Activated CD8-positive, alpha-beta T cell treated with anti-CD3 and anti-CD28 coated beads for 36 hours (primary cell): ENCODE measurements at places on chromosomes 11 and 22. TPM values are rescaled to one million over a fixed set of nuclear protein-coding genes. Genes with fewer than 3 reads are reported as not detected.

OR8D1 gene
- total RNA-seq = not detected

TIGD3 gene
- total RNA-seq = 1.4 TPM

OR2AG2 gene
- 0.45 TPM for total RNA-seq

IL18 gene
- total RNA-seq = not detected

FOLR1 gene
- total RNA-seq = not detected

CLCF1 gene
- 0.81 TPM for total RNA-seq

KRTAP5-2 gene
- not detected for total RNA-seq

HBE1 gene
- not detected for total RNA-seq

DNA sequence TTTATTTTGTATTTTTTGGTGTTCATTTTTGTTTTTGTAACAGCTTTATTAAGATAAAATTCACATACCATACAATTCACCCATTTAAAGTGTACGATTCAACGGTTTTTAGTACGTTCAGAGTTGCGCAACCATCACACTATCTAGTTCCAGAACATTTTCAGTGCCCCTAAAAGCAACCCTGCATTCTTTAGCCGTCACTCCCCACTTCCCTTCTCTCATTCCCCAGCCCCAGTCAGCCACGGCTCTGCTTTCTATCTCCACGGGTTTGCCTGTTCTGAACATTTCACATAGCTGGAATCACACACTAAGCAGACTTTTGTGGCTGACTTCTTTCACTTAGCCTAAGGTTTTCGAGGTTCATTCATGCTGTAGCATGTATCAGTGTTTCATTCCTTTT, 9.6 kb upstream of the KCNQ1OT1 start:
- H3K27me3 ChIP-seq = no peaks in the 10 kb centered on the region
- H3K27ac ChIP-seq = no peak overlapping the region
- H3K36me3 ChIP-seq = peaks cover 12% of the 10 kb centered on the region
- no peak overlapping the region for H3K4me3 ChIP-seq

GRCh38 chr11:6601041-6601461, 2.4 kb downstream of the RRP8 start:
- peaks cover 39% of the 10 kb centered on the region for H3K4me1 ChIP-seq
- H3K36me3 ChIP-seq = peaks cover 35% of the 10 kb centered on the region
- no peaks in the 10 kb centered on the region for H3K27me3 ChIP-seq
- no peak overlapping the region for H3K4me3 ChIP-seq

GRCh38 chr11:10641912-10642697, 51.5 kb downstream of the IRAG1 start:
- H3K27ac ChIP-seq = no peak overlapping the region
- no peak for DNase-seq
- no peak overlapping the region for H3K4me3 ChIP-seq
- no peaks in the 10 kb centered on the region for H3K4me1 ChIP-seq
- H3K36me3 ChIP-seq = no peaks in the 10 kb centered on the region
- H3K27me3 ChIP-seq = no peaks in the 10 kb centered on the region

DNA sequence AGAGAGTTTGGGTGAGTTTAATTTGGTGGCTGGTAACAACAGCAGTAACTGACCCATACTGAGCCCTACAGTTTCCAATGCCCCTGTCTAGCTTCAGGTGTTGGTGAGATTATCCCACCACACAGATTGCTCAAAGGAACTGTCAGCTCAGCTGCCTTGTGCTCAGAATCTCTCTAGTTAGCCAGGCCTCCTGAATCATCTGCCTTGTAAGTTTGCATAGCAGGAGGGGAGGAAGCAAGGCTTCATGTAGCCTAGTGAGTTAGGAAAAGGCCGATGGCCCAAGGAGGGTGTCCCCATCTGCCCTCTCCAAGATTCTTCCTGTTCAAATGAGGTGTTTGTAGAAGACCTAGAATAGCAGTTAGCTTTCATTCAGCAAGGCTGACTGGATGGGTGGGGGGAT, 74.3 kb downstream of the MICAL2 start:
- H3K4me1 ChIP-seq = peaks cover 29% of the 10 kb centered on the region
- no peak for DNase-seq
- no peak overlapping the region for H3K27ac ChIP-seq
- no peak overlapping the region for H3K4me3 ChIP-seq
- no peaks in the 10 kb centered on the region for H3K27me3 ChIP-seq
- peaks cover 9% of the 10 kb centered on the region for H3K36me3 ChIP-seq

GRCh38 chr22:19214078-19214473, 35.5 kb upstream of the SLC25A1 start:
- no peak overlapping the region for H3K4me3 ChIP-seq
- no peaks in the 10 kb centered on the region for H3K36me3 ChIP-seq
- H3K27ac ChIP-seq = no peak overlapping the region
- peaks cover 9% of the 10 kb centered on the region for H3K27me3 ChIP-seq

DNA sequence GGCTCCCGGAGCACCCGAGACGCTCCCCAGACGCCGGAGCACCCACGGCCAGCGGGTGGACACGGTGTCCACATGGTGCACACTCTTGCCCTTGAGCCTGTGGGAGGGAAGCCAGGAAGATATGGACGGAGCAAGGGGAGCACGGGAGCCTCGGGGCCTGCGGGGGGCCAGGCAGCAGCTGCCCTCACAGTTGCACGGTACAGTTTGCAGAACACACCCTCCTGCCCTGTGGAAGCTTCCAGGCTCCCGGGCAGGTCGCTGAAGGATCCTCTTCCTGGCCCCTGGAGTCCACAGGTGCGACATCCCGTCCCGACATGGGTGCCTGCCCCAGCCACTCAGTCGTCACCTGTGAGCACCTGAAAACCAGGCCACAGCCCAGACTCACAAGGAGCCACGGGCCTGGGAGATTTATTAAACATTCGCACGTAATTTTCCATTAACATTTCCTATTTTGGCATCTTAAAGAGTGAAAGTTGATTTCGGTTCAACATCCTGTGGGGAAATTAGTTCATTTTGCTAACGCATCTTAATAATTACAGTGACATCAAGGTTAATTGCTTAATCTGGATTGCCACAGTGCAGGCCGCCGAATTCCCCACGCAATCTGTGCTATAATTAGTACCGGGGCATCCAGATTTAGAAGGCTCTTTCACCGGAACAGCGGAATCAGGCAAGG, 253.3 kb downstream of the BRD1 start:
- DNase-seq = no peak
- no peak overlapping the region for H3K27ac ChIP-seq
- H3K4me3 ChIP-seq = no peak overlapping the region
- H3K4me1 ChIP-seq = no peaks in the 10 kb centered on the region
- no peaks in the 10 kb centered on the region for H3K27me3 ChIP-seq
- H3K36me3 ChIP-seq = peaks cover 4% of the 10 kb centered on the region

DNA sequence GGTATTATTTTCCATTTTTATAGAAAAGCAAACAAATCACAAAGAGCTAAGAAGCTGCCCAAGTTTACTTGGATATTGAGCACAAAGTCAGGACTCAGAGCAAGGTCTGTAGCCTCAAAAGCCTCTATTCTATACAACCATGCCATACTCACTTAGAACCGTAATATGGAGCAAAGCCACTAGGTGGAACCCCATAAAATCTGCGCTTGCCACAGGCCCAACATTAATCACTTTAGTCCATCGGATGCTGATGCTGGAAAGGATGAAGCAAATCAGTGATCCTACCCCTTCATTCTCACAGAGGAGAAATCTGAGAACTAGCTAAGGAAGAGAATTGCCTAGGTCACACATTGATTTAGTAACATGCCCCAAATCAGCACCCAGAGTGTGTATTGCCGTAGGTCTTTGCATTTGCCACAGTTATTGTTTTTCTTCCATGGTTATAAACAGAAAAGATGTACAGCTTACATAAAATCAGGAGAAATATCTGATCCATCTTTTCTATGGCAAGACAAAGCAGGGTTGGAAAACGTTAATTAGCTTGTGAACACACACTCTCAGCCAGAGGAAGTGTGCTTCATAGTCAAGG, 56.7 kb upstream of the RAB38 start:
- DNase-seq = peak; percentile 23
- no peaks in the 10 kb centered on the region for H3K27me3 ChIP-seq
- peaks cover 6% of the 10 kb centered on the region for H3K36me3 ChIP-seq
- no peaks in the 10 kb centered on the region for H3K4me1 ChIP-seq
- H3K4me3 ChIP-seq = no peak overlapping the region
- H3K27ac ChIP-seq = no peak overlapping the region

GRCh38 chr11:57868491-57868890, 106.9 kb downstream of the CTNND1 start:
- no peak for DNase-seq
- peaks cover 2% of the 10 kb centered on the region for H3K27me3 ChIP-seq
- H3K36me3 ChIP-seq = no peaks in the 10 kb centered on the region
- no peak overlapping the region for H3K4me3 ChIP-seq
- peaks cover under 1% of the 10 kb centered on the region for H3K4me1 ChIP-seq

- peaks cover 11% of the 10 kb centered on the region for H3K27me3 ChIP-seq
- H3K27ac ChIP-seq = no peak overlapping the region
- DNase-seq = no peak
- H3K4me1 ChIP-seq = no peaks in the 10 kb centered on the region
- H3K36me3 ChIP-seq = no peaks in the 10 kb centered on the region
Observed at GRCh38 chr11:11758603-11759196, 83.1 kb upstream of the USP47 start.

- no peak overlapping the region for H3K4me3 ChIP-seq
- peaks cover 2% of the 10 kb centered on the region for H3K27me3 ChIP-seq
- no peaks in the 10 kb centered on the region for H3K36me3 ChIP-seq
- H3K27ac ChIP-seq = no peak overlapping the region
- DNase-seq = peak; percentile 4
- H3K4me1 ChIP-seq = no peaks in the 10 kb centered on the region
Observed at GRCh38 chr22:32951076-32951806, 106.9 kb downstream of the SYN3 start.

DNA sequence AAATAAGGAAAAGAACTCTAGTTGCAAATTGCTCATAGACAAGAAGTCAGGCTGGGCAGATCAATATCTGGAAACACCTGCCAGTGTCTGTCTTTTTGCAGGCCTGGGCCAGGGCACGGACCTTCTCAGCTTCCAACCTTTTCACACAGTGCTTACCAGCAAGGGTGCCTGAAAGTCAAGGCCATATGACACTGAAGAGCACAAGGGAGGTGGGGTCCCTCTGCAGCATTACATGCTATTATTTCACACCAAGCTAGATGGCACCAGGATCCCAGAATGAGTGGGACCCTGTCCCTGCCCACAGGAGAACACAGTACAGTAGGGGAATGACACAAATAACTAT, 5.9 kb upstream of the PEX26 start:
- no peaks in the 10 kb centered on the region for H3K36me3 ChIP-seq
- peaks cover 2% of the 10 kb centered on the region for H3K27me3 ChIP-seq
- H3K27ac ChIP-seq = no peak overlapping the region
- H3K4me1 ChIP-seq = peaks cover 12% of the 10 kb centered on the region

DNA sequence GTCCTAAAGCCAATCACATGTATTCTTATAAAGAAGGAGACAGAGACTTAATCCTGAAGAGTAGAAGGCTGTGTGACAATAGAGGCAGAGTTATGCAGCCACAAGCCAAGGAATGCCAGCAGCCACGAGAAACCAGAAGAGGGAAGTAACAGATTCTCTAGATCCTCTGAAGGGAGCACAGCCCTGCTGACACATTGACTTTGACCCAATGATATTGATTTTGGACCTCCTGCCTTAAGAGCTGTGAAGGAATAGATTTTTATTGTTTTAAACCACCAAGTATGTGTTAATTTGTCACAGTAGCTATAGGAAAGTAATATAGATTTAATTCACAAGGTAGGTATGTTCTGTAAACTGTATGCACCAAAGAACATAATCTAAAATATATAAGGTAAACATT, 103.6 kb downstream of the TTC17 start:
- H3K4me1 ChIP-seq = no peaks in the 10 kb centered on the region
- no peak for DNase-seq

DNA sequence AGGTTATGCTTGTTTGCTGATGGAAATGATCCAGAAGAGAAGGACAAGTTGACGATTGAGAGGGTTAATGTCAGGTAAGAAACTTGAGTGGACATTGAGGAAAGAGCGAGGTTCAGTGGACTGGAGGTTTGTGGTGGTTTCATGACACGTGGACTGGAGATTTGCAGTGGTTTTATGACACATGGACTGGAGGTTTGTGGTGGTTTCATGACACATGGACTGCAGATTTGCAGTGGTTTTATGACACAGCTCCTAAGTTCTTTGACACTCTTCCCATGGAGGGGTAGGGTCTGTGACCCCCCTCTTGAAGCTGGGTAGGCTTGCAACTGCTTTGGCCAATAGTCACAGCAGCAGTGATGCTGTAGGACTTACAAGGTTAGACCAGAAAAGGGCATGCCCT, 5.4 kb upstream of the MAPK8IP2 start:
- H3K27me3 ChIP-seq = peaks cover 8% of the 10 kb centered on the region
- H3K27ac ChIP-seq = no peak overlapping the region
- DNase-seq = no peak
- H3K4me3 ChIP-seq = no peak overlapping the region

DNA sequence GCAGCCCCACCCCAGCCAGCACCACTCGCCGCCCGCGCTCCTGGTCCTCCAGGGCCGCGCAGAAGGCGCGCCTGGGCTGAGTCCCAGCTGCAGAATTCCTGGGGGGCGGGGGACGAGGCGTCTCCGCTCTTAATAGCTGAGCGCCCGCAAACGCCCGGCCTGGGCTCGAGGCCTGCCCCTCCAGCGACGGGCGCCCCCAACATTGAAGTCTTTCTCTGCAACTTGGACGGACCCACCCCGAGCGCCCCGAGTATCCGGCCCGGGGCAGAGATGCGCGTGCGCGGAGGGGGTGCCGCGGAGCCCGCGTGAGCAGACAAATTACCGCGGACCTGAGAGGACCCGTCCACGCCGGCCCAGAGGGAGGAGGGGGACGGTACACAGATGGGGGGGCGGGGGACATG, 6.7 kb upstream of the SYT7 start:
- no peaks in the 10 kb centered on the region for H3K36me3 ChIP-seq
- no peak overlapping the region for H3K27ac ChIP-seq
- peaks cover 11% of the 10 kb centered on the region for H3K4me1 ChIP-seq
- DNase-seq = peak; percentile 39

- H3K36me3 ChIP-seq = peaks cover 2% of the 10 kb centered on the region
- peak; percentile 37 for DNase-seq
- no peak overlapping the region for H3K4me3 ChIP-seq
- peaks cover 7% of the 10 kb centered on the region for H3K4me1 ChIP-seq
Observed at GRCh38 chr11:398826-399225, 4.8 kb downstream of the PKP3 start.

GRCh38 chr22:32037236-32037635, 5.8 kb upstream of the SLC5A1 start:
- no peak for DNase-seq
- no peak overlapping the region for H3K4me3 ChIP-seq
- no peaks in the 10 kb centered on the region for H3K4me1 ChIP-seq
- no peak overlapping the region for H3K27ac ChIP-seq
- no peaks in the 10 kb centered on the region for H3K36me3 ChIP-seq

- H3K4me1 ChIP-seq = no peaks in the 10 kb centered on the region
- no peak for DNase-seq
- H3K27me3 ChIP-seq = no peaks in the 10 kb centered on the region
- H3K27ac ChIP-seq = no peak overlapping the region
- no peaks in the 10 kb centered on the region for H3K36me3 ChIP-seq
Observed at GRCh38 chr11:15988693-15989231, 367.6 kb downstream of the SOX6 start.
